Stimulated activated CD4-positive, alpha-beta T cell treated with anti-CD3 and anti-CD28 coated beads, TNF-alpha, amount 100 ng/mL, for 48 hours (primary cell): ENCODE measurements at places on chromosomes 5 and 9.

DNA sequence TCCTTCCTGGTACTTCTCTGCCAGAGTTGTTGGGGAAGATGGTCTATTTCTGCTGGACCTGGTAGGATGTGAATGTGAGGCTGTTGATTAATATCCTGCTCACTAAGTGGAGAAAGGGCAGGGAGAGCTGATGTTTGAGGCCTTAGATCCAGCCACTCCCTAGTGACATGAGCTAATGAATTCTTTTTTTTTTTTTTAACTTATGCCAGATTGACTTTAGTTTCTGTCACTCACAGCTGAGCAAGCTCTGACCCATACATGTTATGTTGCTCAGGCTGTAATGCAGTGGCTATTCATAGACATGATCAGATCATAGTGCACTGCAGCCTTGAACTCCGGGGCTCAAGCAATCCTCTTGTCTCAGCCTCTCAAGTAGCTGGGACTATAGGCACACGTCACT, 75.1 kb upstream of the SPRY4 start:
- no peak for DNase-seq

GRCh38 chr9:21252721-21253547, 13.1 kb upstream of the IFNA14 start:
- no peak for DNase-seq

DNA sequence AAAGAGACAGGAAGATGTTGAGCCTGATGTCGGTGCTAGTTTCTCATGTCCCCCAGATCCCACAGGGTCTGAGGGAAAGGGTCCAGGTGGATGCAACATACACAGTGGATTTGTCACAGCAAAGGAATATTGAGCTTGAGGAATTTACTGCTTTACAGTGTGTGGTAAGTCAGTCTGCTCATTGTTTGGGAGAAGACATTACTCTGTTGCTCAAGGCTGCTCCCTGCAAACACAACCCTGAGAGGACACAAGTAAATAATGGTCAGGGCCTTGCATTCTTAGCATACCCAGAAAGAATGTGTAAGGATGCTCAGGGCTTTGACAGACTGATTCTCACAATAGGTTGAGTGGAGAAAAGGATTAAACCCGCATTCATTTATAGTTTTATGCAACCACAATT, 7.3 kb upstream of the MAN2A1 start:
- no peak for DNase-seq

DNA sequence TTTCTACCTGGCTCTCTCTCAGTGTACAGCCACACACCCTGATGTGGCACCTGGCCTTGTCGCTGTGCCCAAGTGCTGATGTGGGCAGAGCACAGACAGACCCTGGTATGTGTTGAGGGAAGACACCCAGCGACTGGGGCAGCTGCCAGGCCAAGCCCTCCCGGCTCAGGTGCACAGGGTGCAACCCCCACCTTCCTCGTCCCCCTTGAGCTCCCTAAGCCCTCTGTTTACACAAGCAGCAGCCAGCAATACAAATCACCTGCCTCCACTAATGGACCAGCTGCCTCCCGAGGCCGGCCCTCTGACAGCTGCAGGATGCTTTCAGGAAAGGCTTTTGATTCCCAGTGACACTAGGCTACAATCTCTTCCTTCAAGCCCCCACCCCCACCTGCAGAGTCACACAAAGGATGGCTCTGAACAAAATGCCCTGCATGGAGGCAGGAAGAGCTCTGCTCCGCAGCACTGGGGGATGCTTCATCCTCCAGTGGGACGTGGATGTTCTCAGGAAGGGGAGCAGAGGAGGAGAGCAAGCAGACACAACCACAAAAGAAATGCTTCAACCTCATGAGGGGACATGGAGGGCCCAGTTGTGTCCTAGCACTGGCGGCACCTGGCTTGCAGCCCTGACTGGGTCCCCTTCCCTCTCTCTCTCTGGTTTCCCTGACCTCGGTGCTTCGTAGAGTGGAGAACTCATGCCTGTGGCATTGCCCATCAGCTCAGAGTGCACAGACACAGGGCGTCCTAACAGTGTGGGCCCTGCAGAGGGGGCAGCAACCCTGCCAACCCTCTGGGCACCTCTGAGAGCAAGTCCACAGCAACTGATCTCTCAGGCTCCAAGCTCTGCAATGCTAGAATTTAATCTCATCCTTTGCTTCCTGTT, 140.8 kb downstream of the BARX1 start:
- DNase-seq = no peak

DNA sequence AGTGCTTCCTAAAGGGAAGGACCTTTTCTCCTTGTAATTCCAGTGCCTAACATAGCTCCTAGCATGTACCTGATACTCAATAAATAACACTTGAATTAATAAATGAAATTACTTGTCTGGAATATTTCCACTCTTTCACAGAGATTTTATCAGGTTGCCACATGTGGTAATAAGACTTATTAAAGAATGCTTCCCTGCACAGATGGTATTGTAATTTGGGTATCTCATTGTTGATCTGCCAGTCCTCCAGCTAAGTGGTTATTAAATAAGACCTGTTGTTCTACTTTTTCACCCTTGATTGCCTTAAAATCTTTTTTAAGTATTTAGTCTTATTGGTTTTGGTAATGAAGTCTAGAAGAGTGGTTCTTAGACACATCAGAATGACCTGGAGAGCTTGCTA, 28.1 kb upstream of the CETN3 start:
- no peak for DNase-seq

DNA sequence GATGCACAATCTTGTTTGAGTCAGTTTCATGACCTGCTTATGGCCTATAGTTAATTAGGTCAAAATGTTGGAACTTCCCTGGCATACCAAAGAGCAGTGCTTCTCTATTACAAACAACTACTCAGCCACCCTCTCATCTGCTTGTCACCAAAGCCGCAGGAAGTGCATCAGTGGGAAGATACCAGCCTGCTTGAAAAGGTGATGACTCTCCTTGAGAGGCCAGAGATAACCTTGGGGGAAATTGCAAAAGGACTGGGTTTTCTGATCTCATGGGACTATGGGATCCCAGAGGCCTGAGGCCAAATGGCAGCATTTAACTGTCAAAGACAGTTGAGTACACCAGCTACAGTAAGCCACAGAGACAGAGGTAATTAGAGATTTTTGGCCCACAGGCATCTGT, 69.9 kb downstream of the C9orf57 start:
- no peak for DNase-seq

DNA sequence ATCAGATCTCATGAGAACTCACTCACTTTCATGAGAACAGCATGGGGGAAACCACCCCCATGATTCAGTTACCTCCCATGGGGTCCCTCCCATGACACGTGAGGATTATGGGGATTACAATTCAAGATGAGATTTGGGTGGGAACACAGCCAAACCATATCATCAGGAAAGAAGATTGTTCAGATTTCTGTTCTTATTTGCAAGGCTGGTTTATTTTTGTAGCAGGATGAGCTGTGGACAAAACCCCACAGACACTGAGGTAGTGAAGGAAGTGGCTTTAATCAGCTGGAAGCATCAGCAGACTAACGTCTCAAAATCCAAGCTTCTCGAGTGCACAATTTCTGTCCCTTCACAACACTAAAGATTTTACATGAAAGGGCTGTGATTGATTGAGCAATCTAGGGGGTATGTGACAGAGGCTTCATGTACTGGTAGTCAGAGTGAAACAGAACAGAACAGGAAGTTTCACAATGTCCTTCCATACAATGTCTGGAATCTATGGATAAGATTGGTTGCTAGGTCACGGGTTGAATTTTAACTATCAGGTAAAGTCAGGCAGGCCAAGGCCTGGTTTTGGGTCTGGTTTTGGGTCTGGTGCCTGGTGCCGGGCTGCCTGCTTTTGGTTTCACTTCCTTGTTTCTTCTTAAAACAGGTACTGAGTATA, 91.3 kb upstream of the ZNF366 start:
- no peak for DNase-seq

GRCh38 chr5:93302711-93303110, 278.3 kb downstream of the NR2F1-AS1 start:
- no peak for DNase-seq

- no peak for DNase-seq
These were observed 68.4 kb downstream of the PAM start for GRCh38 chr5:102823441-102823874.

DNA sequence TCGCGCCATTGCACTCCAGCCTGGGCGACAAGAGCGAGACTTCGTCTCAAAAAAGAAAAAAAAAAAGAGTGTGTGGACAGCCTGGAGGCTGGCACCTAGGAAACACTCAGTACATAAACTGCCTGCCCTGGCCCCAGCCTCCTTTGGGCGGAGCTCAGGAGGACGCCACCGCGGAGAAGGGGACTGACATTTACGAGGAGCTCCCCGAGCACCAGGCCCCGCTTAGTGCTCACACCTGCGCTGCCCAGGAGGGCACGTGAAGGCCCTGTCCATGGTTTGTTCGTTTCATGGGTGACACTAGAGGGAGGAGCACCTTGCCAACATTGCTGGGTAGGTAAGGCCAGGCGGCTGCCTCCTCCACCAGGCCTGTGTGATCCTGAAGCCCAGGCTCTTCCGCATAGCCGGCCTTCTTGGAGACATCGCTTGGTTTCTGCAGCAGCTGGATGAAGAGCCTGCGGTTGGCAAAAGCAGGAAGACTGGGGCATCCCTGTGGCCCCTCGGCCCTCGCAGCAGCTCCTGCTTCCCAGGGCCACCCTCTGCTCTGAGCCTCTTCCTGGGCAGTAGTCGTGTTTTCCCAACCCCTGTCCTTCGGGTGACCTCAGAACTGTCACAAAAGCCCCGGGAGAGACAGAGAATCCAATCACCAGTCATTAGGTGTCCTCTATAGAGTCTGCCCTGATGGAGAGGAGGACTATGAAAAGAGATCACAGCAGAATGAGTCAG, 26.2 kb upstream of the LAMC3 start:
- no peak for DNase-seq

DNA sequence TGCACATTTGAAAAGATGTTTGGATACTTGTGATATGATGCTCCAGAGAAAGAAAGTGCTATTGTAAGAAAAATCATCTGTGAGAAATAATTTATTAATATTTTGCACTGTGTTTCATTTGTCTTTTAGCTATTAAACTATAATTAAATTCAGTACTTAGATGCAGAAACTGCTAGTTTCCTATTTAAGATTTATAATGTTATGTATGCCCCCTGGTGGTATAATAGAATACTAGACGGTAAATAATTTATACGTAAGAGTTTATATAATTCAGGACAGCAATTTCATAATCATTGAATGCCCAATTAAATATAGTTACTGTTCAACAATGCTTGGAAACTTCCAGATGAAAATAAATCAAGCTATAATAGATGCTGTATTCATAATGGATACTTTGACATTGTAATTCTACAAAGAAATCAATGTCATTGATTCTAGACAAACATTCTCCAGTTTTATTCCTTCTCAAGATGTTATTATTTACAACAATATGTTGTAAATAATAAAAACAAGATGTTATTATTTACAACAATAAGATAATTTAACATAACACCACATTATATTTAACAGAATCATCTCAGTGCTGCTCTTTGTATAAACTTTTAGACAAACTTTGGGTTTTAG, 101.0 kb downstream of the TMEM232 start:
- DNase-seq = no peak

DNA sequence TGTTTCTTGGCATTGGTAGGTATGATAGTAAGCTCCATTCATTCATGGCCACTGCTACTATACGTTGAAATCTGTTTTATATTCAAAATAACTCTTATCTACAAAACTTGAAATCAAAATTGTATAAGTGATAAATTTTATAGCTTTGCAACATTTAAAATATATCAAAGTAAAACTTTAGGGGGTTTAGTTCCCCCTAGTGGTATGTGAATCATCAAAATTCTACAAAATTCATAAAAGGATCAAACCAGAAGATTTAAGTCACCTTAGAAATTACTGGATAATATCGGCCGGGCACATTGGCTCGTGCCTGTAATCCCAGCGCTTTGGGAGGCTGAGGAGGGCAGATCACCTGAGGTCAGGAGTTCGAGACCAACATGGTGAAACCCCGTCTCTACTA, 243.0 kb upstream of the CDH18 start:
- no peak for DNase-seq

GRCh38 chr9:20837166-20837565, 153.1 kb downstream of the FOCAD start:
- DNase-seq = no peak

GRCh38 chr9:21289848-21290247, 15.3 kb downstream of the IFNA5 start:
- DNase-seq = no peak

GRCh38 chr5:169354263-169354662, 53.3 kb upstream of the SLIT3 start:
- no peak for DNase-seq

DNA sequence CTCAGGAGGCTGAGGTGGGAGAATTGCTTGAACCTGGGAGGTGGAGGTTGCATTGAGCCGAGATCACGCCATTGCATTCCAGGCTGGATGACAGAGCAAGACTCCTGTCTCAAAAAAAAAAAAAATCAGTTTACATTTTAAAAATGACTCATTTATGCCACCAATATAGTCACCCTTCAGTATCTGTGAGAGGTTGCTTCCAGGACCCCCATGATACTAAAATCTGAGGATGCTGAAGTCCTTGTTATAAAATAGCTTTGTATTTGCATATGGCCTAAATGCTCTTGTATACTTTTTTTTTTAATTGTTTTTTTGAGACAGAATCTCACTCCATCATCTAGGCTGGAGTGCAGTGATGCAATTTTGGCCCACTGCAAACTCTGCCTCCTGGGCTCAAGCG, 5.8 kb downstream of the OCLN start:
- no peak for DNase-seq

DNA sequence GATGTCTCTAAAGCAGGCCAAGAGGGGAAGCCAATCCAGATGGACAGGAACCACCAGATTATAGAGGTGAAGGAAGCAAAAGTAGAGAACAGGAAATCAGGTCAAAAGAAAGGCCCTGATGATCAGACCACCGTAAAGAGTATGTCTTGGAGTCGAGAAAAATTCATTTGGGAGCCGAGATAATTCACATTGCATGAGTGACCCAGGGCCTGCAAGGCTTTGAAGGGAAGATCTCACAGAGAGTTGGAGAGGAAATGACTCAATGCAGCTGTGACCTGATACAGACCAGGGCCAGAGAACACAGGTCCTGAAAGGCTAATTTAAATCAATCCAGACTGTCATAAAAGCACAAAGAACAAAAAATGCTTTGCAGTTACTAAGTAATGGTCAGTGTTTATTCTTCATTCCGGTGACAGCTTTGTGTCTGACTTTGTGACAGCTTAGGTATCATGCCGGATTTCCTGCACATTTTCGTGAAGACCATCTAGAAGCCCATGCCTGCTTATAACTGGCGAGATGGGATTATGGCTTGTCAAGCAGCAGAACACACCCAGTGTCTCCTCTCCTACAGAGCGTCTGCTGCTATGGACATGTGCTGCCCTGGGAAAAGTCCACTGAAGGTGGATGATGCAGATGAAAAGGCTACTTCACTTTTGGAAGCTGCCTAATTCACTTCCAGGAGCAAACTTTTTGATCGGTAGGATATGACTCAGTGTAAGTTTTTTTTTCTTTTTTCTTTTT, 5.8 kb upstream of the ACTBL2 start:
- no peak for DNase-seq

- DNase-seq = no peak
These were observed 35.8 kb downstream of the DCAF10 start for GRCh38 chr9:37836386-37836785.
